ENCODE measurements at places on chromosomes 16 and 17.

DNA sequence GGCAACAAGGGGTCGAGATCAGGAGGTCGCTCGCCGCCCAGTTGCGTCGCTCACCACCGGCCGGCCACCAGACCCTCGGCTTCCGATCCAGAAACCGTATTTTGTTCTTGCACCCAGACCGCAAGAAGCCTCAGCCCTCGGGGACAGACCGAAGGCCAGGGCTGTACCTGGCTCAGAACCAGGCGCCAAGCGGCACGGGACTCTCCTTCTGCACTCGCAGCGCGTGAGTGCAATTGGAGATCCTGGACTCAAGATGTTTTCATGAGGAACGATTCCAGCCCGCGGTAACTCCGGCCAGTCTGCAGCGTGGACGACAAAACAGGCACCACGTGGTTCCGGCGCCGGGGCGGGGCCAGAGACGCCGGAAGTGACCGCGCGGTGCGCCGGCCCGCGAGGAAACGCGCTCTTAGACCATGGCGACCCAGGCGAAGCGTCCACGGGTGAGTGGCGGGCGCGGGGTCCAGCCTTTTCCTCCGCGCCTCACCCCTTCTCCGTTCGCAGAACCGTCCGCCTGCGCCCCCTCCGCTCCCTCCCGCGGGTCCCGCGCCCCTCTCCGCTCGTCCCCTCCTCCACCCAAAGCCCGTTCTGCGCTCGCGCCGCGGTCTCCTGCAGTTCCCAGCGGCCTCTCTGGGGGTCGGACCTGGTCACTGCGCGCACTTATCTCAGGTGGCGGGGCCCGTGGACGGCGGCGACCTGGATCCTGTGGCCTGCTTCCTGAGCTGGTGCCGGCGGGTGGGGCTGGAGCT is at the start of gene SETD6:
TSS of gene SETD6 (plus strand) at position 393 of the 746 bp plus-strand sequence. CDS start at position 414, 21 bp downstream.
- DNase-seq: peak; percentile 91

- peak; percentile 26 for DNase-seq
Observed at GRCh38 chr16:58028541-58029070, 3.1 kb downstream of the MMP15 start.

GRCh38 chr16:85192238-85193114 is 80.2 kb upstream of the CIBAR2 start:
- DNase-seq: no peak

DNA sequence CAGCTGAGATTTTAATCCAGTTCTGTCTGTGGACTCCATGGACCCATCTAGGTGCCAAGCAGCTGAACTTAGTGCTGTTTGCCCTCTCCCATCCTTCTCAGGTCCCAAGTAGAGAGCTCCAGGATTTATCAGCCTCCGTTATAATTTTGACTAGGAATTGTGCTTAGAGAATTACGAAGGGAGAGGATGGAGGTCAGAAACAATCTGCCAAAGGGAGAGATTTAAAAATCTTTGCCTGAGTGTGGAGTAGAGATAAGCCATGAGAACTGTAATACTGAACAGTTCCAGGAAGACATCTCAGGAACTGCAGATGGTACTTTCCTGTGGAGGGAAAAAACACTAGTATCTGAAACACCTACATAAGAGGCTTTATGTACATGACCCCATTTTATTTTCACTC is 27.0 kb downstream of the CEP95 start:
- DNase-seq: no peak
